ENCODE measurements at places on chromosomes 12 and 14.

DNA sequence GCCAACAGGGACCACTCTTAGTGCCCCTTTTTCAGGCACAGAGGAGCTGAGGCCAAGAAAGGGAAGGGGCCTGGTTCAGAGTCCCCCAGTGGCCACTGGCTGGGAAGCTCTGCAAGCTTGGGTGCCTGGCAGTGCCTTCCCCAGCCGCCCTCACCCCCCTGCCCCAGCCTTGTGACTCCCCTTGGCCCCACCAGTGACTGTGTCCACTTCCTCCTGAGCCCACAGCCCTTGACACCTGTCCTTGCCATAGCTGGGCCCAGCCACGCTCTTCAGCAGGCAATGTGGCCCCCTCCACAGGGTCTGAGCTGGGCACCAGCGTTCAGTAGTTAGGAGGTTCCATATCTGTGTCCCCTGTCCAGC lies 19.0 kb upstream of the C14orf180 start:
- no peak for DNase-seq

GRCh38 chr14:25412998-25413397 lies 363.1 kb upstream of the STXBP6 start:
- no peak for DNase-seq

DNA sequence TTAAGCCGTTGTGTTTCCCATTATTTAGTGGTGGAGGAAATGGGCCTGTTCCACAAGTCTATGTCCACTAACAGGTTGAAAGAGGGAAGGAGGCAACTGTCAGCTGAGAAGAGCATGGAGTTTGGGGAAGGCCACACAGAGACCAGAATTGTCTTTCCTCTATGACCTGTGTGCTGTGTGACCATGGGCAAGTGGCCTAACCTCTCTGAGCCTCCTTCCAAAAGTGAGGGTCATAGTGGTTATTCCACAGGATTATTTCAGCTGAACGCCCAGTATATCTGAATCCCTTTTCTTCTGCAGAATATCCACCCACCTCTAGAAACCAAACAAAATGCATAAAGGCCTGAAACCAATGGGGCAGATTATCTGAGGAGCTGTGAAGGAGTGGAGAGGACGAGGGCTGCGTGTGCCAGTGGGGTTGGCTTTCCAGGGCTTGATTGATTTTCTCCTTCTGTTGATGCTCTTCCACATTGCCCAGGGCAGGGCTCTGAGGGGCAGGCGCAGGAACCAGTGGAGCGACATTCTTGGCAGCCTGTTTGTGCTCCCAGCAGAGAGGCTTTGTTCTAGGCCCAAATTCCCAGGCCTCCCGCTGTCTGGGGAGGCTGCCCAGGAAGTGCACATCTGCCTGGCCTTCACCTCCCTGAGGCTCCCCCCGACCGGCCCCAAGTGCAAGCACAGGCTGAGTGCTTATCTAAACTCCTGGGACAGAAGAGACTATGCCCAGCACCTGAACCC lies 452.7 kb downstream of the BCL11B start:
- no peak for DNase-seq

DNA sequence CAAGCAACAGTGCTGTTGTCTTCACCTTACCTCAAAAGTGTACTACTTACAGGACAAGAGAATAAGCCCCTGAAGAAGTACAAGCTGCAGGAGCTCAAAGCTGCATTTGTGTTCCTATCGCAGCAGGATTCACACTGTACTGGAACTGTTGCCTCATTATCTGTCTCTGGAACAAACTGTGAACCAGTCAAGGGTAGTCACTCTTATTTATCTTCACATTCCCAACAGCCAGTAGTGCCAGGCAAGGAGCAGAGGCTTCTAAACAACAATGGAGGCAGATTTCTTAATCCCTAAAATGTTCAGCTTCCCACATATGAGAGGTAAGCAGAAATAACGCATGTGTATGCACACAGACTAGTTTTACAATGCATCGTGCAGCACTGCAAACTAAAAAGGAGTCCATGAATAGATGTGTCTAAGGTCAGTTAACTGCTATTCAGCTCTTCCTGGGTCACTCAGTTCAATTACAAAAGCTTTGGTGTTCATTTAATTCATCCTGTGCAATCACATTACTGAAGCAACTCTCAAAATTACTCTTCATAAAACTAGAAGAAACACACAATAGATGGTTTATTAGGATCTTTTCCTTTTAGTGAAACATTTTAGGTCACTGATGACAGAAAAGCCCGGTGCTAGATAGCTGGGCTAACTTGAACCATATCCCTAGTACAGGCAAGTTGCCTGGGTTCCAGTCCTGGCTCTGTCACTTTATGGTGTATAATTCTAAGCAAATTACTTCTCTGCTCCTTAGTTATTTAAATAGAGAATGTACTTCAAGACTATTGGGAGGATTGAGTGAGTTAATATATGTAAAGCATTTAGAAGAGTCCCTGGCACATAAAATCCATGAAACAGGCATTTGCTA lies 2.7 kb downstream of the APPL2 start:
- DNase-seq = no peak

- DNase-seq = no peak
Measured at GRCh38 chr12:67434671-67435370, 165.7 kb downstream of the CAND1 start.

DNA sequence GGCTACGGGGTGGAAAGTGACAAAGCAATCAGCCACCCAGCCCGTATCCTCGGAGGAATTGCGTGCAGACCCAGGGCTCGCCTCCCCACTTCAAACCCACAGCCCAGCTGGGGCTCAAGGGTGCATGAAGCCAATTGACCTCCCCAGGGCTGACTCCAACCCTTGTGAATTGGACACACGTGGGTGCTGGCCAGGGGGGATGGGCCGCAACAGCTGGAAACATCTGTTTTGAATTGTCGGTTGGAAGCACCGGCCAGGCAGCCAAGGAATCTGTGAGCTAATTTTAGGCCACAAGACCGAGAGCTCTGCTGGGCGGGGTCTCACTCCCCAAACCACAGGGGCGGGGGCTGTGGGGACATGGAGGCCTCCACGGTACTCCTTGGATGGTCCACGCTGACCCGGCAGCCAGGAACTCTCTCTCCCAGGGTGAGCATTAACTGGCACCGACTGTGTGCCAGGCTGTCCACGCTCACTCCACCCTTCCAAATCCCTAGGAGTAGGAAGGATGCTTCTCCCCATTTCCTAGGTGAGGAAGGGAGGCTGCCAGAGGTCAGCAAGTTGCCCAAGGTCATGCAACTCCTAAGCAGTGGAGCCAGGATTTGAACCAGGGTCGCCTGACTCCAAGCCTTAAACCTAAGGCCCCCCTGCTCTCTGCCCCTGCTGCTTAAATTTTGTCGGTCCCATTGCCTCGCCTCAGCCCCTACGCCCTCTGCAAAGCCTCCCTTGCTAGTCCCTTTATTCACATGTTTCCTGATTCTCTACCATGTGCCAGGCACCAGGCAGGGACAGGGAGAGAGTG lies 11.9 kb upstream of the TMEM119 start:
- DNase-seq = no peak

DNA sequence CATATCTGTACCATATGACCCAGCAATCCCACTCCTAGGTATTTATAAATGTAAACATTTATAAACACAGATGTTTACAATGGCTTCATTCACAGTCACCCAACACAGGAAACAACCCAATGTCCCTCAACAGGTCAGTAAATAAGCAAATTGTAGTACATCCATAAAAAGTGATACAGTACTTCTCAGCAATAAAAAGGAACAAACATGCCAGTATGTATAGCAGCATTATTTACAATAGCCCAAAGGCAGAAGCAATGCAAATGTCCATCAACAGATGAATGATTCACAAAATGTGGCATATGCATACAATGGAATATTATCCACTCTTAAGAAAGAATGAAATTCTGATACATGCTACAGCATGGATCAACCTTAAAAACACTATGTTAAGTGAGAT lies 27.6 kb upstream of the MAP3K9 start:
- no peak for DNase-seq

GRCh38 chr12:130858084-130858483 lies 13.8 kb upstream of the RAN start:
- DNase-seq = no peak

DNA sequence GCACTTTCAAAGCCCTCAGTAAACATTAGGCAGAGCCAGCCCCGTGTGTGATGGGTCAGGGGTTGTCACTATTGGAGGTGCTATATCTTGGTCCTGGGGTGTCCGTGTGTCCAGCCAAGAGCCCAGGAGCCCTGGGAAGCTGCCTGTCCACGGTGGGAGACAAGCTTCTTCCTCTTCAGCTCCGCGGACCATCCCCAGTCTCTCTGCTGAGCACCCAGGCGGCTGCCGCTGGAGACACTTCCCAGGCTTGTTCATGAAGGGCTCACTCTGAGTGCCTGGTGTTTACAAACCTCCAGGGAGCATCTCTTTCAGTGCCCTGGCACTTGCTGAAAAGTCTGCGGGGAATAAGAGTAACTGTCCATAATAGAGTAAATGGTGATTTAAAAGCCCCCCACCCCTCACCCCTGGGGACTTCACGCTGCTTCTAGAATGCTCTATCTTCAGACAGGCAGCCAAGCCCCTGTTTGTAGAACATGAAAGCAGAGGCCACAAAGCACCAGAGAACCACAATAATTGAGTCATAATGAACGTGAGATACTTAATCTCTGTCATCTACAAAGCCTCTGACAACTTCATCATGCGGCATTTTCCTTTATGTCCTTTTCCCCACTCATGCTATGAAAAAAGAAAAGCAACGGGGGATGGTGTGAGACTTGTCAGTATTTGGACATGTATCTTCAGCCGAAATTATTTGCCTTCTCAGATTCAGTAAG lies 178.6 kb downstream of the TMEM132C start:
- DNase-seq = no peak

DNA sequence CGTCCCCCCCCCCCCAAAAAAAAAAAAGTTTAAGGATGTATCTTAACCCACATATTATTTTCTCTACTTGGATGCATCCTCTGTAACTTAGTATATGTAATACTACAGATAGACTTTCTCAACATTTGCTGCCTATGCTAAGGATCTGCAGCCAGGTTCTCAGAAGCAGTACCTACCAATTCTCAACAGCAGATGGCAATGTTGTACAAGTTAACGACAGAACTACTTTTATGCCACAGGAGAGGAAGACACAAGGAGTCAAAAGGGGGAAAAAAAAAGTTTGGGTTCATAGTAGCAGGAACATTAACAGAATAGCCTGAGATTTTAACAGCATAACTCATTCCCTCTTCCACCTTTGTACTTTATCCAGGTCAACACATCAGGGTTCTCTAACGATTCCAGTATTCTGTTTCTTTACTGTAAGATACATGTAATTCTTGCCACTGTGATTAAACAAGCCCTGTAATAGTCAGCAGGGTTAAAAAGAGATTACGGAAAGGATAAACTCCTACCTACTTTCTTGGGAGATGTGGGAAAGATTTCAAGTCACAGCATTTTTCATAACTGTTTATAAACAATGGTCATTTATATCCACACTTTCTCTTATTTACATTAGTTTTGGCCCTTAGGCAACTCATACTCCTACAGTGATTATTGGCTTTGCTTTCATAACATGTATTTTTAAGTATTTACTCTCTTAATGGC lies 5.7 kb upstream of the NEK9 start:
- peak; percentile 23 for DNase-seq

GRCh38 chr14:64928239-64929013 lies 14.1 kb downstream of the GPX2 start:
- no peak for DNase-seq

- DNase-seq = no peak
Measured at GRCh38 chr12:42985506-42985905, 396.0 kb upstream of the PRICKLE1 start.

DNA sequence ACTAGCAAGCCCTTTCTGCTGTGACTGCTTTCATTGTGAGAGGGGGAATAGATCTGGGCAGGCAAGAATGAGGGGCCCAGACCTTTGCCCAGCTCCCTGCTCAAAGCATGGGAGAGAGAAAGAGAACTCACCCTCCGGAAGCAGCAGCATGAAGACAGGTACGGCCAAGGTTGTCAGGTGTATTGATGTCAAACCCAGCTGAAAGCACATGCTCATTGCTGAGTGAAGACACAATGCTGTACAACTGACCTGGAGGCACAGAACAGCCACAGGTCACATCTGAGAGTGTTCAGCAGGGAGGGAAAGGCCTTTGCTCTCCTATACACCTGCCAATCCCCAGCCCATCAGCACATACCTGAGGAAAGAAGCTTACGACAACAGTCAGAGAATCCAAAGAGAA lies 5.5 kb downstream of the ANKRD52 start:
- DNase-seq = no peak

DNA sequence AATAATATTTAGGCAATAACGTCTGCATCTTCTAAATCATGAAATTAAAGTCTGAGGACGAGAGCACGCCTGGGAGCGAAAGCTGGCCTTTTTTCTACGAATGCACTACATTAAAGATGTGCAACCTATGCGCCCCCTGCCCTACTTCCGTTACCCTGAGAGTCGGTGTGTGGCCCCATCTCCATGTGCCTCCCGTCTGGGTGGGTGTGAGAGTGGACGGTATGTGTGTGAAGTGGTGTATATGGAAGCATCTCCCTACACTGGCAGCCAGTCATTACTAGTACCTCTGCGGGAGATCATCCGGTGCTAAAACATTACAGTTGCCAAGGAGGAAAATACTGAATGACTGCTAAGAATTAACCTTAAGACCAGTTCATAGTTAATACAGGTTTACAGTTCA lies 19.3 kb downstream of the CKB start:
- no peak for DNase-seq

GRCh38 chr12:79421236-79421740 lies 269.5 kb downstream of the PAWR start:
- DNase-seq = no peak

DNA sequence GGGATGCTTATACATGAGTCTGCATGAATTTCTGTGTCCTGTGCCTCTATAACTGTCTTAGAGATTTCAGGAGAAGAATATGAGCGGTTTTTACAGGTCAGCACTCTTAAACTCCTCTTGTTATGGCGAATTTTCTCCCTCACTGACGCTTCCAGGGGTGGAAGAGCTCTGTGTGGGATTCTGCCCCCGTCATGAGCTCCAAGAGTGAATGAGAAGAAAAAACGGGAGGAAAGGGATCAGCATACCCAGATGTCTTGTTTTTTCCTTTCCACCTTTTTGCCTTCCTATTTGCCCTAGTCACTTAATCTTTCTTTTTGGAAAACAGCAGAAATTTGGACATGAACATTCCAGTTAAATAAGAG lies 651 bp downstream of the PFKM start:
- no peak for DNase-seq

Data from SIG-M5 (cell line).